ENCODE measurements at places on chromosomes 7 and 10.

GRCh38 chr7:106290319-106290718 lies 5.5 kb upstream of the NAMPT start:
- DNase-seq: no peak

DNA sequence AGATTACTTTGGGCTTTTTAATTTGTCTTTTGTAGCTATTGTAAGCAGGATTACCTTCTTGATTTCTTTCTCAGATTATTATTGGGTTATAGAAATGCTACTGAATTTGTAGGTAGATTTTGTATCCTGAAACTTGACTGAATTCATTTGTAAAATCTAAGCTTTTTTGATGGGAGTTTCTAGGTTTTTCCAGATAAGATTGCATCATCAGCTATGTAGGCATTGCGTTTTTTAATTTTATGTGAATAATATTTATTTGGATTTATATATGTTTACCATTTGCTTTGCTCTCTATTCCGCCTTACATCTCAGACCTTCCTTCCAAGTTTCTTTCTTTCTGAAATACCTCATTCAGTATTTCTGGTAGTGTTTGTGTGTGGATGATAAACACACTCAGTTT lies 351.7 kb upstream of the ANKRD30A start:
- DNase-seq: no peak

DNA sequence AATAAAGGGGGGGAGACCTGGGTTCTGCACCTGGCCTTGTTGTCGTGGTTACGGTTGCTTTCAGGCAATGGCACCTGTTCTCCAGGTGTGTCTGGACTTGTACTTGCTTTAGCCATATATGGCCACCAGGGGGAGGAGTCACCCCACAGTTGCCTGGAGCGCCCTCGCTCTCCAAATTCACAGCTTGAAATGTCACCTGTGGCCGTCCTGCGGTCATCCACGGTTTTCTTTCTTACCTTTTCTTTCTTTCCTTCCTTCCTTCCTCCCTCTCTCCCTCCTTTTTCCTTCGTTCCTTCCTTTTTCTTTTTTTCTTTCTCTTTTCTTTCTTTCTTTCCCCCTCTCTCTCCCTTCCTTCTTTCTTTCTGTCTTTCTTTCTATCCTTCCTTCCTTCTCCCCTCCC lies 157.2 kb upstream of the ZNF92 start:
- DNase-seq: peak; percentile 64

DNA sequence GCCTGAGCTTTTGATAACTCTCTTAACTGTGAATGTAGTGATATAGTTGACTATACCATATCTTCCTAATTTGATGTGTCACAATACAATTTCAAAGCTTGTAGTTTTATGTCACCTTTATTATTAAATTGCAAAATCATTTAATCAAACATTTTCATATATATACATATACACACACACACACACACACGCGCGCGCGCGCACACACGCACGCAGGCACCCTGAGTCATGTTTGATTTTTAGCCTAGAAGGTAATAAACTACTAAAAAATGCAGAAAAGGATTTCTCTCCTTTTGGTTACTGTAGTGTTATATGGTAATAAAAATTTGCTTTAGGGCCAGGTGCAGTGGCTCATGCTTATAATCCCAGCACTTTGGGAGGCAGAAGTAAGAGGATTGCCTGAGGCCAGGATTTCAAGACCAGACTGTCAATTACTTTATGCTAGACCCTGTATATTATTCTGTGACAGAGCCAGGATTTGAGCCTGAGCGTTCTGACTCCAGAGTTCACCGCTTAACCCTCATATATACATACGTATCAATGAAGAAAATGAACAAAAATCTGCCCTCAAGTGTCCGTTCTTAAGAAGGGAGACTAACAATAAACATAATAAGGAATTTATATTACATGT lies 89.6 kb downstream of the PODXL start:
- no peak for DNase-seq

DNA sequence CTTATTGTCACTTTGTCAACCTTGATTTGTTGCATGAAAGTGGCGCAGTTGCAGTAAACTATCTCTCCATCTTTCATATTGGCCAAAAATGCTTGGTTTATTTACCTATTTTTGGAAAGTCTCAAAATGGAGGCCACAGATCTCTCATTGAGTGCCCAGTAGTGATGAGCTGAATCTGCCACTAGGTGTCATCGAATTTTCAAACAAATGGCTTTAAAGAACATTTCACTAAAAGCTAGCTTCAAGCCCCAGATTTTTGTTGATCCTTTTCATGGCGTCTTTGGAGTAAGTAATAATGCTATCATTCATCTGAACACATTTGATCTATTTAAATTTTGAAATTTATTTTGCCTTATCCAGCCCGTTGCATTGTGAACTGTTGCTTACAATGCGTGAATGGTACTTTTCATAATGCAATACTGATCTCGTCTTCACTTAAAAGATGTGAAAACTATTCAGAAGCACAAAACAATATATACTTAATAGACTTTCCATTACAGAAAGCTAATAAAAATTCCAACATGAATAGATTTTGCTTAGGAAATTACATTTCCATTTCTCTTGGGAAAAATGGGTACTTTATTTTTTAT lies 236.2 kb downstream of the DNAJB9 start:
- peak; percentile 43 for DNase-seq

DNA sequence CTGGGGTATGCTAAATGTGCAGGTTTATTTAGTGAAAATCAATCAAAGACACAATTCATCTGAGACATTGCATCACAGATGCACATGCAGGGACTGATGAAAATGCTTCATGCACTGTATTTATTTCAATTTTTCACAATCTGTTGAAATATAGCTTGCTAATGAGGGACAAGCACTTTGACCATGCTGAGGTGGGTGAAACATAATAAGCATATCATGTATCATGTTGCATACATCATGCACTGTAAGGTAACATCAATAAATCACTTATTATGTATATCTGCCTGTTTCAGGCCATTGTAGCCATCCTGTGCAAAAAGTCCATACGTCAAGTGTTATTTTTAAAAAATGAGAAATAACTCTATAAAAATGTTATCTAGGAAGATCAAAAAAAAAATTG lies 426.9 kb upstream of the PCDH15 start:
- DNase-seq: no peak

Measured in A549 (cell line).